ENCODE measurements at places on chromosomes 1 and 21.

- DNase-seq = no peak
Observed at GRCh38 chr1:32769524-32770220, 47.5 kb downstream of the YARS1 start.

- no peak for DNase-seq
Observed at GRCh38 chr1:239987103-239987745, 104.5 kb upstream of the FMN2 start.

DNA sequence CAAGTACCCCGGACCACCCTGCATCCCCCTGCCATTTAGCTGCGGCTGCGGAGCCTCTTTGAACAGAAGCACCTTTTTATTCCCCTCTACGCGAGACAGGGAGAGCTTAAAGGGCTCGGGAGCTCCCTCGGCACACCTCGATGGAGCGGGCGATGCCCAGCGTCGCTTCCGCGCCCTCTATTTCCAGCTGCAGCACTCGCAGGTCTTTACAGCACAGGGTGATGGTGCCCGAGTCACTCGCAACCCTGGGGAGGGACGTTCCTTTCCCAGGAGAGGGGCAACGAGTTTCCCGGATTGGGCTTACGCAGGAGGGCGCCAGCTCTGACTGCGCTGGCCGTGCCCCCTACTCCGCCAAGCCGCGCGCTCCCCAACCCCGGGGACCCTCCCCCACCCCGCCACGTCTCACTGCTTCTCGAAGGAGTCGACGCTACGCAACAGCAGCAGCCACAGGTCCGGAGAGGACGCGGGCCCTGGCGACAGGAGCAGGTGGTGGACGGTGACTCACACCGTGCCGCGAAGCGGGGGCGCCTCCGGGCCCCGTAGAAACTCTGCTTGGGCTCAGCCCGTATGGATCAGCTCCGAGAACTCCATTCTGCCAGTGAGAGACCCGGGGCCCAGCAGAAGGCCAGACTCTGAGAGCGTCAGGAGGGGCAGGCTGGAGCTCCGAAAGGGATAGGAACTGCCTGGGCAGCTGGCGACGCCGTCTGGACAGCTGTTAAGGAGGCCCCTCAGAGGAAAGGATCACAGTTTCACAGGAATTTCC, 5.8 kb upstream of the FAM167B start:
- DNase-seq = no peak

GRCh38 chr1:1005774-1006304, 5.9 kb upstream of the HES4 start:
- no peak for DNase-seq

DNA sequence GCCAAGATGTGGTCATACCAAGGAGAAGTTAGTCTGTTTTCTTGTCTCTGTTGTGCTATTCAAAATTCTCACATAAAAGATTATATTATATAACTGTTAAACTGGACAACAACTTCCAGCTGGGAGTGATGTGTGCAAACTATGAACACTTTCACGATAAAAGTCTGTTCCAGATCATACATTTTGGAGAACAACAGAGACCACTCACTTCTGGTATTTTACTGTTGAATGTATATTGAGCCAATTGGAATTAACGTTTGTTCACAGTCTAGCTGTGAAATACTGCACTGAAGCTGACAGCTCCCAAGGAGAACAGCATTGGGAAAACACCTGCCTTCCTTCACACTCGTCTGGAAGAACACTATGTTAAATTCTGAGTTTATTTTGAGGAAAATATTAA, 860 bp upstream of the SHCBP1L start:
- no peak for DNase-seq

GRCh38 chr1:19387045-19387467, 74.9 kb downstream of the SLC66A1 start:
- no peak for DNase-seq

GRCh38 chr1:176994931-176995596, 169.4 kb downstream of the ASTN1 start:
- no peak for DNase-seq

DNA sequence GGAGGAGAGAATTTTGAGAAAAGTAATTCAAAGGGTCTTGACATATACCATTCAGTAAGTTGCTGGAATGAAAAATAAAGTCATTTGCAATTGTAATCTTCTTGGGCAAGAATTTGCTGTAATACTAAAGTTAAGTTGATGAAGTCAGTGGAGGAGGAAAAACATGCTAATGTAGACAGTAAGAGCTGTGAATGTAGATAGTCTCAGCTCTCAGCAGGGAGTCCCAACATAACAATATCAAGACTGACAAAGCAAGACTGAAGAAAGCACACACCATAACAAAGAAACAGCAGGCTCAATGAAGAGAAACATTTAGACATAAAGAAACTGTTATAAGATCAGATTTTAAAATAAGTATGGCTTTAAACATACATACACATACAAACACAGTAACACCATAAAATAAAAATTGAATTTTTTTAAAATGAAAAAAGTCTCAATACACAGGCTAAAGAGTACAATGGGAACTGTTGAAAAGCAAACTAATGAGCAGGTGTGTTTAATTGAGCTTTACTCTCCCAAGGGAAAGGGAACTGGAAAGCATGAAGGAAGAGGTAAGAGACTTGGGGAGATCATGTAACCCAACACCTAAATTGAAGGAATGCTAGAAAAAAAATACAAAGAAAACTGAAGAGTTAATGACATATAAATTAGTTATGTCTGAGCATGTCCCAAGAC, 336.3 kb upstream of the NCAM2 start:
- no peak for DNase-seq

DNA sequence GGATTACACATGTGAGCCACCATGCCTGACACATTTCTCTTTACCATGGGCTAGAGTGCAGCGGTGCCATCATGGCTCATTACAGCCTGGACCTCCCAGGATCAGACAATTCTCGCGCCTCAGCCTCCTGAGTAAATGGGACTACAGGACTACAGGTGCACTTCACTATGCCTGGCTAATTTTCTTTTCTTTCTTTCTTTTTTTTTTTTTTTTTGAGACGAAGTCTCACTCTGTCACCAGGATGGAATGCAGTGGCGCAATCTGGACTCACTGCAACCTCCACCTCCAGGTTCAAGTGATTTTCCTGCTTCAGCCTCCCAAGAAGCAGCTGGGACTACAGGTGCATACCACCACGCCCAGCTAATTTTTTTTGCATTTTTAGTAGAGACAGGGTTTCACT, 14.8 kb upstream of the KIF1B start:
- no peak for DNase-seq

DNA sequence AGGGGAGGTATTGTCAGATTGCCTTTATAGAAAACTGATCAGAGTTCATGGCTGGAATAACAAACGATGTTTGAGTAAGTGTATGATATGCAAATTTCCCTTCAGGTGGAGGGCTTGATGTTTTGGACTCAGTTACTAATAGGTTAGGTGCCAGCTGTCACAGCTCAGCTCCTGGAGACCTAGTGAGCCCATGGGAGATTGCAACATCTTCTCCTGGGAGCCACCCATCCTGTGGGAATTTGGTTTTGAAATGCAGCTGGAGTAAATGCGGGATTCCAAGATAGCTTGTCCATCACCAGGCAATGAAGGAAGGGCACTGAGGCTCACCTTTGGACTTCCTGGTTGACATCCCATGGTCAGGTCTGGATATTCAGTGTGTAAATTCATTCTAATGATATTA, 211.4 kb upstream of the NRIP1 start:
- no peak for DNase-seq

- no peak for DNase-seq
Observed at GRCh38 chr1:42186152-42186551, 21.6 kb upstream of the GUCA2A start.

GRCh38 chr1:169201084-169201619, 94.7 kb downstream of the ATP1B1 start:
- DNase-seq = no peak

GRCh38 chr1:32221581-32221979, 573 bp downstream of the TMEM234 start:
- DNase-seq = no peak

Data from activated T-cell treated with anti-CD3 and anti-CD28 coated beads for 4 hours (primary cell).